SW 1271 (cell line): ENCODE measurements at places on chromosomes 6 and 20.

DNA sequence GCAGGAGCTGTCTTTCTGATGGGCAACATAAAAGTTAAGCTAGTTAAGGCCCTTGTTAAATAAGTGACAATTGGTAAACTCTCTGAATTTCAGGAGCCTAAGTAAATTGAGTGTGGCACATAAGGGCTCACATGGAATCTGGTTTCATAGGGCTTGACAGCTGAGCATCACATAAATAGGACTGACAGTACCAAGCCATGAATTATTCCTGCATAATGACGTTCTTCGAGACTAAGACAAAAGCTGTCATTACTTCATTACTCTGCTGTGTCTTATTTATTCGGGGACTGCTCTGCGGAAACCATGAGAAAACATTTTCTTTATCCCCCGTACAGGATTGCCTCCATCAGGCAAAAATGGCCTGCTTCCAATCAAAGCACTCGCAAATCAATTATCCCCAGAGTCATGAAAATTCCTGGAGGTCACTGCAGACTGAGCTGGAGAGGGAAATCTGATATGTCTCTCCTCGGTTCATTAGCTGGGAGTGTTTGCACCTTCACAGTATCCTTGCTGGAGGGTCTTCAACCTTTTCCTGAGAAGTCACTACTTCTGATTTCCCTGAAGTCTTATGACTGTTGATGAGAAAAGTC lies 311.4 kb downstream of the CDH26 start:
- DNase-seq: no peak

- DNase-seq: peak; percentile 64
These were observed at the start of gene MAFB for GRCh38 chr20:40689100-40689942. TSS of gene MAFB (minus strand) at chr20:40689236. CDS start at chr20:40688850, 386 bp downstream.

GRCh38 chr6:156953127-156953478 lies 175.9 kb downstream of the ARID1B start:
- no peak for DNase-seq

DNA sequence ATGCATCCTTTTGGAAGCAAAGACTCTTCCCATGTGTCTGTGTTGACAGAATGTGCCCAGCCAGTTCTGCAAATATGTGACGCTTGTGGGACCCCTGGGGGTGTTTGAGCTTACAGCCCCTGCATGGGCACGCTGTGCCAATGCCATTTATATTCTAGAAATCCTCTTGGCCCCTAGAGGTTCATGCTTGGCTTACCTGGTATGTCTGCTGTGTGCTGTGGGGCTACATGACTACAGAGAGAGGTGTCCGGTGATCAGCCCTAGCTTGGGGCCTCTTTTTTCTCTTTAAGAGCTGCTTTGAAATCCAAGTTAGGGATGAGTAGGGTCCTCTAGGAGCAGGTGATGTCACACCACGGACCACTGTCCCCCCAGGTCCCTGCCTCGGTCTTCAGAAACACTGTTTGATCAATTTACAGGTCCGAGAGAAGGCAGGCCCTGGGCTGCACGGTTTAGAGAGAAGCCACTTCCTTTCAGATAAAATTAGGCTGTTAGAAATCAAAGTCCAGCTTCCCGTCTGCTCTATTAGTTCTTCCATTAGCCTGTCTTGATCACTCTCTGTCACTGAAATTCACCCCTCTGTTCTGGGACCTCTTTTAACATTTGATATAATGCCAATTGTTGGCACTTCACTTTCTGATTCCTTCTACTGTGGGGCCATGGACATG lies 26.5 kb downstream of the BCAS4 start:
- no peak for DNase-seq

DNA sequence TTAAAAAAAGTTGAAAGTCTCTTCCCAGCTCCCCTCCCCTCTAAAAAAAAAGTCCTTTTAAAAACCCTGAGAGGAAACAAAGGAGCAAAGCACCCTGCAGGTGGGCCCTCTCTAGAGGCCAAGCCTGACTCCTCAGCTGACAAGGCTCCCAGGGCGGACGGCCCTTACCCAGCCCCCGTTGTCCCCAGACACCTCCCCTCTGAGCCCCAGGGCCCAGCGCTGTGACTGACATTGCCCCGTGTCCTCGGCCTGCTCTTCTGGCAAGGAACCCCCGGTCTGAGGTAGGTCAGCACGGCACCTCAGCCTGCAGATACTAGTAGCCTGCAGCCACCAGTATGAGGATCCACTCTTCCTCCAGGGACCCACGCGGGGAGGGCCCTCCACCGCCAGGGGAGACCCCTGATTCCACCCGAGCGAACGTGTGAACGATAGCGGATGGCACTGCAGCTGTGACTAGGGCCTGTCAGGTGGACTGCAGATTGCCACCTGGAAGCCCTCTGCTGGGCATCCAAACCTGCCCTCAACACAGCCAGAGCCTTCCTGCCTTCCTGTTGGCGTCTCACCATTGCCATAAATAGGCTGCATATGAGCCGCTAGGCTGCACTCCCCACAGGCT lies 34.2 kb downstream of the FOXC1 start:
- DNase-seq: no peak

- DNase-seq: peak; percentile 97
These were observed 118.4 kb upstream of the SGK1 start for GRCh38 chr6:134436281-134436815.

DNA sequence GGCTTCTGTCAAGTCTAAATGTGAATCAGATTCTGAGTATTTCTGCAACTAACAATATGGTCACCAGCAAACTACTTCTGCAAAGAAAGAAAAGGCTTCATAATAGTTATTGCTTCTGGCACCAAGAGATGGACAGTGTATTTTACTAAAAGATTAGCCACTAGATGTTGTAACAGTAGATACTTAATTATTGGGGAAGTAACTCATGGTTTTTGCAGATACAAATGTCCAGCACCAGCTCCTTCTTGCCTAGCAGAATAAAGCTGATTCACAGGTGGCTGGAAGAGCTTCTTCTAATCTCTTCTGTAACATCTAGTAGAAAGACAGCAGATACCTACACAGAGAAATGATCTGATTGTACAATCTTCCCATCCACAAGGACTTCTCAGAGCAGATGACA lies 21.2 kb downstream of the ATXN1 start:
- no peak for DNase-seq

GRCh38 chr20:4925842-4926530 lies 75.3 kb downstream of the SLC23A2 start:
- no peak for DNase-seq

GRCh38 chr6:122381494-122382265 lies 17.8 kb upstream of the HSF2 start:
- no peak for DNase-seq

DNA sequence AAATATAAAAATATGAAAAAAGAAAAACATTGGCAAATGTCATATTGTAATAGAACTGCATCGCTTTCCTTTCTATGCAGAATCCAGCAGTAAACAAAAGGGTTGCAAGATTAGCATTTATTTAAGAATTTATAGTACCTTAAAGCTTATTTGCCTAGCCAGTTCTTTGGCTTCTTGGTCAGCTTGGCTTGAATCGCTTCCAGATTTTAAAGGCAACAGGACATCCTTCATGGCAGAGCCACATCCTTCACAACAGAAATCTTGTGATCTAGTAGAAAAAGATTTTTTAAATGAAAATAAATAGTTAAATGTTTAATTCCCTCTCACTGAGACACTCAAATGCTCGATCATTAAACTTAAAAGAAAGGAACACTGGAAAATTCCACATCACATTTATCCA lies 17.4 kb downstream of the UBE2J1 start:
- no peak for DNase-seq

DNA sequence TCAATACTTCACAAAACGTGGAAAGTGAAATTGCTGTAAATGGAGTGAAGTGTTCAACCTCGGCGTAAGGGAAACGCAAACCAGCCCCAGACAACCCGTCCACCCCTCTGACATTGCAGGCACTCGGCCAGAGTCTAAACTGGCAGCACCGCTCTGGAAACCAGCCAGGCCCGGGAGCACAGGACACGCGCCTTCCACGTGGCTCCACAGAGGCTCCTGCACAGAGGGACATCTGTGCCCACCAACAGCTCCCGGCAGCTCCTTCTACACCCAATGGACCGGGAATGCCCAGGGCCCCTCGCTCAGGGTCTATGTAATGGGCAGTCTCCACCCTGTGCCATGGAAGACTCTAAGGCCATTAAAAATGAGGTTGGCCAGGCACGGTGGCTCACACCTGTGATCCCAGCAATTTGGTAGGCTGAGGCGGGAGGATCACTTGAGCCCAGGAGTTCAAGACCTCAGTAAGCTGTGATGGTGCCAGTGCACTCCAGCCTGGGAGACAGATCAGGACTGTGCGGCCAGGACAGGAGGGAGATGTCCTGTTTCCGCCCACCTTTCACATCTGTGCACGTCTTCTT lies 3.4 kb upstream of the HELZ2 start:
- no peak for DNase-seq

DNA sequence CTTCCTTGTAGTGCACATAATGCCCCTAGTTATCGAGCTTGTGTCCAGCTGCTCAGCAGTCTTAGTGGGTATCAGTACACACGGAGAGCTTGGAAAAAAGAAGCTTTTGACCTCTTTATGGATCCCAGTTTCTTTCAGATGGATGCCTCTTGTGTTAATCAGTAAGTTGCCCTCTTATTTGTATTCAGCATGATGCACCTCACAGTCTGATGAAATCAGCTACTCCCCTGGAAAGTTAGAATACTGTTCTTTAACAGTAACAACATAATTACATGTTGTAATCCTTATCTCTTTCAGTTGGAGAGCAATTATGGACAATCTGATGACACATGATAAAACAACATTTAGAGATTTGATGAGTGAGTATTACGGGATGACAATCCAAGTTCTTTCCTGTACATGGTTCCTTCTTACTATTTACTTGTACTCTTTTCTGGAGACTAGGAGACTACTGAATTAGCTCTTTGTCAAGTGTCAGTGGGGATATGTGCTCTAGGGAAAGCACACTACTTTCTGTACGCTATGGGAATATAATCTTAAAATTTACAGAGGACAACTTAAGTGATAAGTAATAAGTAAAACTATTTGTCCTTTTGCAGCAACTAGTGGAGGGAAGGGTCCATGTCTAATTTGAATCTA lies 39.1 kb downstream of the PGM3 start:
- no peak for DNase-seq

- peak; percentile 52 for DNase-seq
These were observed 155.6 kb upstream of the SNX9 start for GRCh38 chr6:157667211-157668008.

DNA sequence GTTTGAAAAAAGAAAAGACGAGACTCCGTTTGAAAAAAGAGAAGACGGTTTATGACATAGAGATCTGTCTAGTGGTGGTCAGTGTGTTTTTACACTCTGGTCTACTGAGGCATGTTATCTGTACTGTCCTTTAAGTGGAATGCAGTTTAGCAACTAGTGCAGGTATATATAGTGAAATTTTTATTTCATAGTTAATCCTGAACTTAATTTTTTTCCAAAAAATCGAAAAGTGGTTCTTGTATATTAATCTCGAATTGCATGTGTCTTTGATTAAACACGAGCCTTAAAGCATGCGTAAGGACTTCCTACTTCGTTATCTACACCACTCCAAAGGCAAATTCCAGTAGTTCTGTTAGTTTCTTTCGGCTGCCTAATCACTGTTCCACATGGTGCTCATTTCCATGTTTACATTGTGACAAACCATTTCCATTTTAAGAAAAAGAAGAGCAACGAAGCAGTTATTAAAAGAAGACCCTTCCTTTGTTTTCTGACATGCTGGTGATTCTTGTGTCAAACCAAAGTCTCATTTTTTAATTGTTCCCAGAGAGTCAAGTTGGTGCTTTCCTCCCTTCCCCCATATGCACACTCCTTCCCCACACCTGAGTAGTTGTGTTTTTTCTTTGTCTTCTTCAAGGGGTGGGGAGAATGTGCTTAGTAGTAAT lies 2.3 kb downstream of the SNX9 start:
- DNase-seq: no peak

GRCh38 chr20:38252292-38253288 lies 7.9 kb downstream of the KIAA1755 start:
- no peak for DNase-seq

GRCh38 chr6:33199687-33200218 lies 712 bp downstream of the RXRB start:
- DNase-seq: peak; percentile 70

- no peak for DNase-seq
These were observed 34.0 kb downstream of the NUDT3 start for GRCh38 chr6:34358389-34358905.

- DNase-seq: no peak
These were observed 130.8 kb downstream of the TIAM2 start for GRCh38 chr6:155125906-155126305.

DNA sequence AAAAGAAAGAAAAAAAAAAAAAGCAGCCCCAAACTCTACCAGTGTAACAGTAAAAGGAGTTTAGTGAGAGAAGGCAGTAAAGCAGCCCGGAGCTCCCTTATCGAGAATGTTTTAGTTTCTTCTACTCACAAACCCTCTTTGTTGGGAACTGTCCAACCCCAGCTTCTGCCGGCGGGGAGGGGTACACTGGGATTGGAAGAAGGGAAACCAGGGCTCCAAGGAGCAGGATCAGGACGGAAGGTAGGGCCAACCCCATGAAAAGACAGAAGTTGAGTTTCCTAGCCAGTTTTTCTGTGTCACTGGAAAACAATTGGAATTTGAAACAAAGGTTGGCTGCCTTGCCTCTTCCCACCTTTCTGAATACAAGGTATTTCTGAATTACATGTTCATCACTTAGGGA lies 66.0 kb downstream of the KIZ start:
- no peak for DNase-seq

DNA sequence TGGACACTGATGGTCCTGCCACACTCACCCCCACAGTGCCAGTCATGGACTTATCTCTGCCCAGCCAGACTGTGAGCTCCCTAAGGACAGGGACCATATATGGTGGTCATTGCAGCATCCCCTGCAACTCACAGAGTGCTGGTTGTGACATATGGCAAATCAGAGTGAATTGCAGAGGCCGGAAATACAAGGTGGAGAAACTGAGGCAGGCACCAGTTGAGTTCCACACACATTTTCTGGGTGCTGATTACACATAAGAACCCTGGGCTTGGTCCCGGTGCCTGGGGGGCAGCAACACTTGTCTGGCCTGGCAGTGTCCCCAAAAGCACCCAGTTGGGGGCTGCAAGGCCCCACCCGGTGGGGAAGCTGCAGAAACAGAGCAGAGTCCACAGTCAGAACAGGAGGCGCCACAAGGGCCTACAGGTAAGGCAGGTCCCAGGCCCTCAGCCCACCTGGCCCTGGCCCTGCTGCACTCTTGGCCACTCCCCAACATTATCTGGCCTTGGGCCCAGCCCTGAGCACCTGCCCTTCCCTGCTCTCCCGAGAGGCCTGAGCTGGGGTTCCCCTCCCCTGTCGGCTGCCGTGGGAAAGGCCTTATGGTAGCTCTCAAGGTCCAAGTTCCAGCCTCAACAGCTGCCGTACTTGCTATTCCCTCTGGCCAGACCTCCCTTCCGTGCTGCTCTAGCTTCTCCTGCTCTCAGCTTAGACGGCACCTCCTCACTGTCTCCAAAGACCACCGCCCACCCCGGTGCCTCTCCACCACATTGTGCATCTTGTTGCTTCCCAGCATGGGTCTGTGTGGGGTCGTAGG lies 140.8 kb upstream of the PTPN1 start:
- no peak for DNase-seq

GRCh38 chr20:32289661-32290431 lies 12.4 kb downstream of the KIF3B start:
- DNase-seq: no peak

GRCh38 chr20:44733341-44734069 lies 12.2 kb upstream of the KCNK15 start:
- peak; percentile 45 for DNase-seq

GRCh38 chr6:142744836-142745235 lies 200.1 kb downstream of the HIVEP2 start:
- no peak for DNase-seq

- no peak for DNase-seq
These were observed 3.5 kb upstream of the DDR1 start for GRCh38 chr6:30880698-30881252.
